ENCODE measurements at places on chromosomes 7 and 10.

- no peak for DNase-seq
Observed at GRCh38 chr7:94069162-94069739, 65.1 kb upstream of the BET1 start.

DNA sequence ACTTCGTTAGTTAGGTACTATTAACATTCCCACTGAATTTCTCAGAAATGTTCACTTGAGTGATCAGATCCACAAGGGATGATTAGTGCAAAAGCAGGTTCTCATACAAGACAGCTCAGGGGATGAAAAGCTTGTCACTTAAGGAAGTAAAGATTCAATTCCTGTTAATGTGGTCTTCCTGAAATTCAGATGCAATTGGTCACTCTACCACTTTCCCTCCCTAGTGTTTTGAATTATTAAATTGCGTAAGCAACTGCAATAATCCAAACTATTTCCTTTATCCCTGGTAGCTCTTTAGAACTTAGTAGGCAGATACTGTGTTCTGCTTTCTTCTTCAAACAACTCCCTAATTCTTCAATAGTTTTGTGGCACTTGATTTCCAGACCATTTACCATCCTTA, 121.4 kb downstream of the MAGI2 start:
- DNase-seq = no peak

- no peak for DNase-seq
Observed at GRCh38 chr10:43256531-43257346, 10.1 kb downstream of the RASGEF1A start.

DNA sequence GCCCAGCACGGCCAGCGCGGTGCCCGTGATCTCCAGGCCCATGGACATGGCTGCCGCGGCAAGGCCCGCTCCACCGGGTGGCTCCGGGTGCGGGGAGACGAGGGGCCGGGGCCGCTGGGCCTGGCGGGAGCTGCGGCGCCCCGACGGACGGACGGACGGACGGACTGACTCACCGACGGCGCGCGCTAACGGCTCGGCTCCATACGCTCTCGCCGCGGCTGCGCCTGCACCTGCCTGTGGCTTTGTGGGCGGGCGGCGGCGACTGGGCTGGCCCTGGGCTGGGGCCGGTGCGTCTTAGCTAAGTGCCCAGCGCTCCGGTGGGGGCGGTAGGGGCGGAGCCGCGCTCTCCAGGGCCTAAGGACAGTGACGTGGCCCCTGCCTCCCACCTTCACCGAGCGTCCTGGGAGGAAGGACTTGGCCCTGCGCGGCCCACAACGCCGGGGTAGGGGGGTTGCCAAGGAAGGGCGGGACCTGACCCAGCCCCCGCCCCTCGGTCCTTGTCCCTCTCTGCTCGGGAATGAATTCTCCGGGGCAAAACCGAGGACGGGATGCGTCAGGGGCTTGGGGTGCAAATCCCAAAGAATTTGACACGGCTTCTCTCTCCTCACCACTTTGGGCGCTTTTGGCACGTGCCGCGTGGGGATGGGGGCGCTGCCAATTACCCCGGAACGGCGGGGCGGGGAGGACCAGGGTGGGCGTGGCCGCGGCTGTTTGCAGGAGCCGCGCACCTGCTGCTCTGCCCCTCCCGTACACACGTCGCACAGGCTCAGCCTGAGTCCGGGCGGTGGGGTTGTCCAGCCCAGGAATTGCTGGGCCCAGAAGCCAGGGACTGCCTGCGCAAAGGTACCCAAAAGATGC, at the start of gene CLDN3:
TSS of gene CLDN3 (minus strand) at position 269 of the 858 bp plus-strand sequence. CDS start at position 48, 221 bp downstream.
- peak; percentile 5 for DNase-seq

- no peak for DNase-seq
Observed at GRCh38 chr10:1043532-1043995, 5.4 kb downstream of the IDI1 start.

DNA sequence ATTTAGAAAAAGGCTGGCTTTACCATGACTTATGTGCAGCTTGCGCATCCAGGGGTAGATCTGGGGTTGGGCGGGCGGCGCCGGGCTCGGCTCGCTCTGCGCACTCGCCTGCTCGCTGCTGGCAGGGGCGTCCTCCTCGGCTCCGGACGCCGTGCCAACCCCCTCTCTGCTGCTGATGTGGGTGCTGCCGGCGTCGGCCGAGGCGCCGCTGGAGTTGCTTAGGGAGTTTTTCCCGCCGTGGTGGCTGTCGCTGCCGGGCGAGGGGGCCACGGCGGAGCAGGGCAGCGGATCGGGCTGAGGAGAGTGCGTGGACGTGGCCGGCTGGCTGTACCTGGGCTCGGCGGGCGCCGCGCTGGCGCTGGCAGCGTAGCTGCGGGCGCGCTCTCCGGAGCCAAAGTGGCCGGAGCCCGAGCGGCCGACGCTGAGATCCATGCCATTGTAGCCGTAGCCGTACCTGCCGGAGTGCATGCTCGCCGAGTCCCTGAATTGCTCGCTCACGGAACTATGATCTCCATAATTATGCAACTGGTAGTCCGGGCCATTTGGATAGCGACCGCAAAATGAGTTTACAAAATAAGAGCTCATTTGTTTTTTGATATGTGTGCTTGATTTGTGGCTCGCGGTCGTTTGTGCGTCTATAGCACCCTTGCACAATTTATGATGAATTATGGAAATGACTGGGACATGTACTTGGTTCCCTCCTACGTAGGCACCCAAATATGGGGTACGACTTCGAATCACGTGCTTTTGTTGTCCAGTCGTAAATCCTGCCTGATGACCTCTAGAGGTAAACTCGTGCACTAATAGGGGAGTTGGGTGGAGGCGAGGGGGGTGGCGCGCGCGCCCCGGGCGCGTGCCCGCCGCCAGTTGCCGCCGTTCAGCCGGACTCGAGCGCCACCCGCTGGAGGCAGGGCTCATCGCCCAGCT, at the start of gene HOXA5:
TSS of gene HOXA5 (minus strand) at position 659 of the 927 bp plus-strand sequence. CDS start at position 585, 74 bp downstream.
- no peak for DNase-seq

GRCh38 chr10:119103903-119104653, at the start of gene DENND10:
Gene DENND10, plus strand, starts transcription at chr10:119104113. Its CDS starts 30 bp downstream, at chr10:119104143.
- peak; percentile 61 for DNase-seq

DNA sequence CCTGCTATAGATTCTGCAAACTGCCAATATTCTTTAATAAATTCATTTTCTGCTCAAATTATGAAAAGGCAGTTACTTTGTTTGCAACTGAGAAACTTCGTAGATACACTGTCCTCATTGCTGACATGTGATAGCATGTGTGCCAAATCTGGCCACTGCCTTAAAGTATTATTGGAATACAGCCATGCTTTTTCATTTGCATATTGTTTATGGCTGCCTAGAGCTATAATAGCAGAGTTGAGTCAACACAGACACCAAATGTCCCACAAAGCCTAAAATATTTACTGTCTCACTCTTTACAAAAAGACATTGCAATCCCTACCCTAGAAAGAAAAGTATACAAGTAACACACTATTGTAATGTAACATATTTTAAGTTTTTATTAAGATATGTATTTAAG, 647.4 kb downstream of the XPNPEP1 start:
- no peak for DNase-seq

DNA sequence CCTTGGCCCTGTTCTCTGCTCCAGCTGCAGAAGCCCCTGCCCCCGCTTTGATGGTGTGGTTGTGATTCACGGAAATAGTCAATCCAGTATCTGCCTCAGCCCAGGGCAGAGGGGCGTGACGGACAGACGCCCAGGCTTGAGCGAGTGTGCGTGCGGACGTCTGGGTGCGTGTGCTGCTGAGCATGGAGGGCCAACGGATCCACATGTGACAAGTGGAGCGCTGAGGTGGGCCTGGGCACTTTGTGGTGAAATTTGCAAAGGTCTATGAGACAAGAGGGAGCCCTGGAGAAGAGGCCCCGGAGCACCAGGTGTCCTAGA, 94.4 kb downstream of the WDR37 start:
- no peak for DNase-seq

DNA sequence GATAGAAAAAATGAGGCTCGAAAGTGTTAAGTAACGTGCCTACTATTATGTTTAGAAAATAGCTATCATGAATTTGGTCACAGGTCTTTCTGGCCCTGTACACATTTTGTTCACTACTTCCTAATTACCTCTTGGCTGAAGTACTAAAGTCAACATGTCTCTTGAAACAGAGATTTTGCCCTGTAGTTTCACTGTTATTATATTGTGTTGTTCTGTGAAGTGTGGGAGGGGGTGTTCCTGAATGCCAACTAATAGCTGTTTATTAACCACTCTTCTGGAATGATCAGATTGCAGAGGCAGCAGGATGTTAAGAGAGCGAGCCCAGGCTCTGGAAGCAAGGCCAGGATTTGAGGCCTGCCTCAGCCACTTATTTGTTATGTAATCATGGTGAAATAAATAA, 72.1 kb downstream of the RNF133 start:
- DNase-seq = no peak

DNA sequence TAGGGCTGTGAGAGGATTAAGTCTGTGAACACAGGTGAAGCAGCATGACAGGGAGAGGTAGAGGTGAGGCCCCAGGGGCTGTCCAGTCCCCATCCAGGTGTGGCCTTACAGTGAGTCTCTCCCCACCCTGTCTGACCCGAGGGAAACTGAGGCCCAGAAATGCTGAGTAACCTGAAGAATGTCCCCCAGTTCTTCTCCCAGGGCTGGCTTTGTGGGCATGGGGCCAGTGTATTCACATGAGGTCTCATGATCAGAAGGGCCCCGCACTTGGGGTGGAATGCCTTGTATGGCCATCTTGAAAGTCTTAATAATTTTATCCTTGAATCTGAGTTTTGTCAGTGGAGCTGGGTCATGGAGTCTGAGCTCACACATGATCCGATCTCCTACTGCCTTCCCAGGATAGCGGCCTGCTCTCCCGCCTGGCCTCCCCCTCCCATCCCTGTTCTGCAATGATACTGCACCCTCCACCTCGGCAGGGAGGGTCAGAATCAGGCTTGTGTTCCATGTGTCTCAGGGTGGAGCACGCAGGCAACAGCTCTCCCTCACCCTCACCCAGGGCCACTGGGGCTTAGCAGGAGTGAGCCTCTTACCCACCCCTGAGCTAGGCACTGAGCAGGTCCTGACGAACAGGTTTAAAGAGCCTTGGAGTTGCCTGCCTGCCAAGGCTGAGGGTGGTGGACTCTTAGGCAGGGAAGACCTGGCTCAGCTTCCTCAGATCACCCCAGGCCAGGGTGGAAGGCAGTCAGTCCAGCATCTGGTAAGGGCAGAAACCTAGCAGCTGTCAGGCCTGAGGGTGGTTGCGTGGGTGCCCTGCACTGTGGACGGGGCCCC, 41.4 kb upstream of the NPFFR1 start:
- no peak for DNase-seq

DNA sequence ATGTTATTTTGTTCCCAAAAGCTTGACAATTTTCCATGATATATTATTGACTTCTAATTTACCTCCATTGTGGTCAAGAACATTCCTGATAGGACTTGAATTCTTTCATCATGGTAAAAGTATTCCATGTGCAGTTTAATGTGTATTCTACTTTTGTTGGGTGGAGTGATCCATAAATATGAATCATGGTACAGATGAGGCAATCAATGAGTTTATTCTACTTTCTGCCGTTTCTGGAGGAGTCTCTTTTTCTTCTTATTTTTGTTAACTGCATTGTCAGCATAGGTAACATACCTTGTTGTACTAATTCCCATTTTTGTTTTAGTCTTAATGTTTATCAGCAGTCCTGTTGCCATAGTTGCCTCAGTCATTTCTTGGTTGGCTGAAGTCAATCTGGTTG, 69.6 kb downstream of the SHOC2 start:
- DNase-seq = no peak

- DNase-seq = no peak
Observed at GRCh38 chr7:50264908-50265307, 39.6 kb upstream of the IKZF1 start.

DNA sequence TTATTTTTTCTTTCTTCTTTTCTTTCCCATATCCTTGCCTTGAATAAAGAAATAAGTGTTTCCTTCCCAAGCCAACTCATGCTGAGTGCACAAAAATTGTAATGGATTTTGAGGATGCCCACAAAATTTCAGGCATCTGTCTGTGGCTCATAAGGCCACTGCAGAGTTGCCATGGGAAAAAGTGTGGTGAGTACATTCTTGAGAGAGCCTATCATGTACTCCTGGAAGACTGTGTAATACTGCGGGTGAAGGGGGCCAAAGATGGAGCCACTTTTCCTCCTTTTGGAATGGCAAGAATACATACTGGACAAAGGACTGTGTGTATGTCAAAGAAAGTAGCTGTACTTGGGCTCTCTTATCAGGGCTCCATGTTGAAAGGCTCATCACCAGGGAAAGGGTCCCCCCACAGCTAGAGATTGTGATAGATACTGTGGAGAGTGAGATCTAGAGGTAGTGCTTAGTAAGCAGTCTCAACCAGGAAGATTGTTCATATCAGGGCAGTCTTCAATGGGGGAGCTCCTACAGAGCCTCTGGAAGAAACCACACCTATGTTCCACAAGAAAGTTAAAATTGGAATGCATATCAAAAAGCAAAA, 341.6 kb upstream of the KCND2 start:
- DNase-seq = no peak

- DNase-seq = no peak
Observed at GRCh38 chr7:94270772-94271171, 123.9 kb upstream of the COL1A2 start.

- no peak for DNase-seq
Observed at GRCh38 chr7:120400806-120401455, 128.0 kb downstream of the KCND2 start.

GRCh38 chr10:129448539-129448938, 18.5 kb upstream of the MGMT start:
- DNase-seq = no peak

GRCh38 chr7:129650056-129650758, 38.7 kb downstream of the NRF1 start:
- DNase-seq = no peak

DNA sequence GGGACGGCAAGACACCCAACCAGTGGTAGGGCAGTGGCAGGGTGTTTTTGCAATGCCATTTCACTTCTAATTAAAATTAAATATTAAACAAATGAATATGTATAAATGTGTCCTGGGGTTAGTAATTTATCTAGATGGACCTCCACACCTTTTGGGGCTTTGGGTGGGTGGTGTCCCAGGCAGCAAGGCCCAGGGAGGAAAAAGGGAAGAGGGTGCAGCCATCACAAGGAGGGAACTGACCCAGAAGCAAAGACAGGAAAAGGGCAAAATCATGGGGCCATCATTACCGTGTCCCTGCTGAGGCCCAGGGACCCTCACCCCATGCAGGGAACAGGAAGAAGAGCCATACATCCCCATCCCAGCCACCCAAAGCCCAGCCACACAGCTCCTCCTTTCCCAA, 204.6 kb downstream of the GRID1 start:
- DNase-seq = no peak

DNA sequence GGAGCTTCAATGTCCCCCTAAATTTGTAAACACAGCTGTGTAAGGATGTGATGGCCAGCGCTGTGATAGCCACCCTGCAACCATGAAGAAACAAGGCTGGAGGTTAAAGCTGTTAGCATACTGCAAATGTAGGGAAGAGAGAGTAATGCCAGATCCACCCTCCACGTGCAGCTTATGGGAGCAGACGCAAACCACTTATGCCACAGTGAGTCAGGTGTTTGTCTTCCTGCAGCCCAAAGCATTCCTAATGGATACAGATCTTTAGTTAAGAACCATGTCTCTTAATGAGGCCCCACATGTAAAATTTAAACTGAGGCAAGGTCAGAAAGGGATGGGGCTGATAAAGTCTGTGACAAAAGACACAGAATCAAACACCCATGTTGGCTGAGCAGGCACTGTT, 13.6 kb upstream of the MYL7 start:
- no peak for DNase-seq

All from stimulated activated CD8-positive, alpha-beta memory T cell treated with anti-CD3 and anti-CD28 coated beads, Interleukin-4, amount 100 ng/mL, for 24 hours (primary cell).